ENCODE measurements at places on chromosomes 16 and 17.
A peak's percentile ranks its signal among the peaks of the same experiment; 100 is the strongest.

DNA sequence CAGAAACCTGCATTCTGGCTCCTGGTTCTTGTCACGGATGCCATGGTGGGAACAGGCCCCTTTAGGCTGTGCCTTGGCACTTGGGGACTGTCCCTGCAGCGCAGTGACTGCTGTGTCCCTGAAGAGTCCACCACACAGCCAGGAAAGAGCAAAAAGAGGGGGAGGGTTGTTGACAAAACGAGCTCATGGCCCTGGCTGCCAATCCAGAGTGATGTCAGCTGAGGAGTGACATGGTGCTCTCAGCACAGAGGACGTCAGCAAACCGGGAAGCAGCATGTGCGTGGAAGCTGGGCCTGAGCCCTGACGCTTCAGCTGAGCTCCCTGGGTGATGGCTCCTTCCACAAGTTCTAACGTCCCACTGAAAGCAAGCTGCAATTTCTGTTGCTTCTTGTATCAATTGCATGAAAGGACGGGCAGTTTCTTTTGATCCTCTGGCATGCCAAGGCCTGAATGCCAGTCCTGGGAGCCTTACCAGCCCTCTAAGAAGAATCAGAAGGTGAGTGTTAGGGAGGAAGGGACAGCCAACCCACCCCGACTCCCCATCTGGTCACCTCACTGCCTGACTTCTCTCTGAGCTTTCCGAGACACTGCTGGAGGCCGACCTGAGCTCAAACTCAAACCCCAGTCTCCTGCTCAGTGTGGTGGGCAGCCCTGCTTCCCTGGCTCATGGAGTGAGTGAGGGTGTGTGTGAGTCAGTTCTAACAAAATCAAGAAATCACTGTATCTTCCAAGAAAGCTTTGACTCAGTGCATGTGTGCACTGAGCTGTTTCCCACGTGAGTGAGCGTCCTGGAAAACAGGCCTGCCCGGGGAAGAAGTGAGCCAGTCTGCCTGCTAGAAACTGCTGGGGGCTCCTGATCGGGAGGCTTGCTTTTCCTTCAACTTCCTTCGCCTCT lies 14.7 kb upstream of the WNT3 start:
- no peak for DNase-seq

- DNase-seq = peak; percentile 48
Observed at GRCh38 chr17:12256380-12256995, 235.8 kb downstream of the MAP2K4 start.

GRCh38 chr17:63419949-63420867 lies 25.9 kb downstream of the CYB561 start:
- DNase-seq = peak; percentile 79

DNA sequence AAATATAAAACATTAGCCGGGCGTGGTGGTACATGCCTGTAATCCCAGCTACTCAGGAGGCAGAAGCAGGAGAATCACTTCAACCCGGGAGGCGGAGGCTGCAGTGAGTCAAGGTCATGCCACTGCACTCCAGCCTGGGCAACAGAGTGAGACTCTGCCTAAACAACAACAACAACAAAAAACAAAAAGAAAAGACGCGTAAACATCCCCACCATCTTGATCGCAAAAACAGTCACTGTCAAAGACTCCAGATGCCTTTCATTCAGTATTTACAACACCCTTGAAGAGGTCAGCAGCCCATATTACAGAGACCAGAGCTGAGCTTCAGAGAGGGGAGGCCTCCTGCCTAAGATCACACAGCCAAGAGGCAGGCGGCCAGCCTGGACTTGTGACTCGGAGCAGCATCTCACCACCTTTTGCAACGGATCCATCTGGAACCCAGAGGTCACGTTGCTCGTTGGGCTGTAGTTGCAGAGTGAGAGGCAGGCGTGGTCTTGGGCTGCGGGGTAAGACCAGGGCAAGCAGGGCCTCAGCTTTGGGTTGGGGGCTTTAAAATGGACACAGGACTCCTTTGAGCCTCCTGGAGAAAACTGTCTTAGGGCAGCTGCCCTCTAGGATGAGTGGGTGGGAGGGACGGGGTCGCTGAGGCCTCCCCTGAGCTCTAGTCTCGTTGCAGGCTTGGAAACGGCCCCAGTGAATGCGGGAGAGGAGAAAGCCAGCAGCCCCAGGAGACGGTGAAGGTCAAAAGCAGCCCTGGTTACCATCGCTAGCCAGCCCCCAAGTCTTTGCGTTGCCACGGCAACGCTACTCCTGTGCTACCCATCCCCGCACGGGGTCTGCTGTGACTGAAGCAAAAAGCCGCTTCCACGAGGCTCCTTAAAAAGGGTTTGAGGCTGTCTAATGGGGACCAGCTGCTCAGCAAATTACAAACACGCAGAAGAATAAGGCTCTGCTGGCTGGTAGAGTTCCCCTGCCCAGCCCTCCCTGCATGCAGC lies 26.1 kb downstream of the LGALS3BP start:
- no peak for DNase-seq

DNA sequence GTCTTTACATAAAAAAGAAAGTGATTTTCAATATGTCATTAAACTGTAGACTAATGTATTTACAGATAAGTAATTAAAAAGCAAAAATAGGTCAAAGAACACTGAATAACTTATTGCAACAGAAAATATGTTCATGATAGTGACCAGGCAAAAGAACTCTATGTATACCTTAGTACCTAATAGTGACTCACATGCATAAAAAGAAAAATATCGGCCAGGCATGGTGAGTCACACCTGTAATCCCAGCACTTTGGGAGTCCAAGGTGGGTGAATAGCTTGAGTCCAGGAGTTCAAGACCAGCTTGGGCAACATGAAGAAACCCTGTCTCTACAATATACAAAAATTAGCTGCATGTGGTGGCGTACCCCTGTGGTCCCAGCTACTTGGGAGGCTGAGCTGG lies 33.0 kb upstream of the TOM1L1 start:
- DNase-seq = no peak

DNA sequence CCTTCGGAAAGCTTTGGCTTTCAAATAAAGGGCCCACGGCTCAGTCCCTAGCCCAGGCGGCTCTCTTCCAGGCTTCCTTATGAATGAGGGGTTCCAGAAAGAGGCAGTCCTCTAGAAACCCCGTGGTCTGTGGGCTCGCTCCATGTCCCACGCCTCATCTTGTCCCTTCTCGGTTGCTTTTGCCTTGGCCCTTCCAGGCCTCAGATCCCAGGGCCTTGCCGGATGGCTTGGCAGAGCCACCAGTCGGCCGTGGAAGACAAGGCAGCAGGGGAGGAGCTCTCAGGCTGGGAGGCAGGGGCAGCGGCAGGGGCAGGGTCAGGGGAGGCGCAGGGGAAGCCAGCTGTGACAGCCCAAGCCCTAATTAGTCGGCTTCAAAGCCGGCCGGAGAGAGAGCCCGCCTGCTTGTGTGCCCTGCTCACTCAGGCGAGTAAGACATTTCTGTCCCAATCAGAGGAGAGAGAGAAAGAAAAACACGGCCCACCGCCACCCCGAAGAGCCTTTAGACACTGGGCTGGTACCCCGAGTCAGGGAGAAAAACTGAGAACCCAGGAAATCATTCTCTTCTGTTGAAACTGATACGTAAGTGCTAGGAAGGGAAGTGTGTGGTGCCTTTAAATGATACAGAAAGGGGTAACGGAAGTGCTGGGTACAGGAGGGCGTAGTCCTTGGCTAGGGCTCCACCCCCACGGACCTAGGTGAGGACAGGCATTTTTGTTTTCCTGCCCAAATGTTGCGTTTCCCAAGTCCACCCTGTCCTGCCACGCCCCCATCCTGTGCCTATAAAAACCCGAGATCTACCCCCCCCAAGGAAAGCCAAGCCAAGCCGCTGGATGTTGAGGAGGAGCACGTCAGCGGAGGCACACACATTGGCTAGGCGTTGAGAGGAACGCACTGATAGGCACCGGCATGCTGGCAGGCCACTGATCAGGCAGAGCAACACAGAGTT lies 27.8 kb upstream of the MEIOC start:
- DNase-seq = no peak

DNA sequence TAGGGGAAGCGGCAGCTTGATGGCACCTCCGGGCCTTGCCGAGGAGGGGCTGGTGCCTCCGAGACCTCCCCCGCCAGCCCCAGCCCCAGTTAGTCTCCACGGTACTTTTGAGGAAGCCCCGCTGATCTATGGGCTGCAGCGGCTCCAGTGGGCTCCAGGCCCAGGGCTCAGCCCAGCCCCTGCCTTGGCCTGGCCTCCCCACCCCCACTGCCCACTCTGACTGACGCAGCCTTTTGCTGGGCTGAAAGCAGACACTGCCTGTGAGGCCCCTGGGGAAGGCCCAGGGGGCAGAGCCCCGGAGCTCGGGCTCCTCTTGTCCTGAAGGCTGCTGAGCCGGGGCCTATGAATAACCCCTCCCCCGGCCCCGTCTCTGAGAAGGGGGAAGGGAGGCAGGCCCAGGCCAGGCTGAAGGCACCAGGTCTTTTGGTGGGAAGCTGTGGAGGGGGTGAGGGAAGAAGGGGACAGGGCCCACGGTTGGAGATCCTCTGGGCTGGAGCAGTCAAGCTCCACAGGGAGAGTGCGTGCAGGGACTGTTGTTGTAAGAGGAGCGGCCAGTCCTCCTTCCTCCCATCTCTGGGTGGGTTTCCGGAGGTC lies 7.5 kb upstream of the SMTNL2 start:
- DNase-seq = no peak

Data from OCI-M1 (cell line).